Effector memory CD8-positive, alpha-beta T cell (primary cell): ENCODE measurements at places on chromosomes 5 and 9.

- no peak for DNase-seq
Observed at GRCh38 chr9:134968011-134968822, 50.5 kb upstream of the FCN1 start.

- peak; percentile 50 for DNase-seq
Observed at GRCh38 chr9:33158843-33159776, 8.0 kb downstream of the B4GALT1 start.

GRCh38 chr9:18614116-18614515 lies 140.2 kb downstream of the ADAMTSL1 start:
- DNase-seq, result no peak

DNA sequence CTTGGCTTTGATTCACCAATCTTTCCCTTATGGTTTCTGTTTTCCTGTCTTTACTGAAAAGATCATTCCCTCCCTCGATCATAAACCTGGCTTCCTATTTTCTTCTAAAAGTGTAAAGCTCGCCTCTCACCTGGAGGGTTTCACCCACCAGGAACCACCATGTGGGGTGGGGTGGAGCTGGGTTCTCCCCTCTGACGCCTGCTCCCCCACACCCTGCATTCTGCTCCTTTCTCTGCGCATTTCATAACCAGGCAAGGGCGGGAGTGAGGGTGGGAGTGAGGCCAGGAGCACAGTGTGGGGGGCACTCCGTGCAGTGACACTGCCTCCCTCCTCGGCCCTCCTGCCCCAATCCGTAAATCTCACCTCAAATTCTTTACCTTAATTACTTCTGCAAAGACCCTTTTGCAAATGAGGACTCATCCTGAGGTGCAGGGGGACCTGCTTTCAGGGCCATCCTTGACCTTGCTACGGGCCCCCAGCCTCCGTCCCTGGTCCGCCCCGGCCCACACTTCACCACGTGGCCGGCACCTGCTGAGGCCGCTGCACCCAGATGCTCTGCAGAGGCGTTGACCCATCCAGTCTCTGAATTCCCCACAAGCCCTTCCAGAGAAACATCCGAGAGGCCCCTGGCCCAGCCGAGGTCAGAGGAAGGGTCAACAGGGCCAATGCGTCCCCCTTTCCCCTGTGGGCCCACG lies 59.3 kb downstream of the KCNT1 start:
- no peak for DNase-seq

DNA sequence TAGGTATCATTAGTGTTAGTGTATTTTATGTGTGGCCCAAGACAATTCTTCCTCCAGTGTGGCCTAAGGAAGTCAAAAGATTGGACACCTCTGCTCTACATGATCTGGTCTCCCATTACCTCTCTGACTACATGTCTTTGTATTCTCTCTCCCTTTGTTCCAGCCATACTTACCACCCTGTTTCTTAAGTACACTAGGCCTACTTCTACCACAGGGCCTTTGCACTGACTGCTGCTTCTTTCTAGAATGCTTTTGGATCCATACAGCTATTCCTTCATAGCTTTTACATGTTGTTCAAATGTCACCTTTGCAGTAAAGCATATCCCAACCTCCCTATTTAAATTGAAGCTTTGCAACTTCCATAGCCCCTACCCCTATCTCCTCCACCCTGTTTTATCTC lies 5.4 kb downstream of the XRCC4 start:
- no peak for DNase-seq

DNA sequence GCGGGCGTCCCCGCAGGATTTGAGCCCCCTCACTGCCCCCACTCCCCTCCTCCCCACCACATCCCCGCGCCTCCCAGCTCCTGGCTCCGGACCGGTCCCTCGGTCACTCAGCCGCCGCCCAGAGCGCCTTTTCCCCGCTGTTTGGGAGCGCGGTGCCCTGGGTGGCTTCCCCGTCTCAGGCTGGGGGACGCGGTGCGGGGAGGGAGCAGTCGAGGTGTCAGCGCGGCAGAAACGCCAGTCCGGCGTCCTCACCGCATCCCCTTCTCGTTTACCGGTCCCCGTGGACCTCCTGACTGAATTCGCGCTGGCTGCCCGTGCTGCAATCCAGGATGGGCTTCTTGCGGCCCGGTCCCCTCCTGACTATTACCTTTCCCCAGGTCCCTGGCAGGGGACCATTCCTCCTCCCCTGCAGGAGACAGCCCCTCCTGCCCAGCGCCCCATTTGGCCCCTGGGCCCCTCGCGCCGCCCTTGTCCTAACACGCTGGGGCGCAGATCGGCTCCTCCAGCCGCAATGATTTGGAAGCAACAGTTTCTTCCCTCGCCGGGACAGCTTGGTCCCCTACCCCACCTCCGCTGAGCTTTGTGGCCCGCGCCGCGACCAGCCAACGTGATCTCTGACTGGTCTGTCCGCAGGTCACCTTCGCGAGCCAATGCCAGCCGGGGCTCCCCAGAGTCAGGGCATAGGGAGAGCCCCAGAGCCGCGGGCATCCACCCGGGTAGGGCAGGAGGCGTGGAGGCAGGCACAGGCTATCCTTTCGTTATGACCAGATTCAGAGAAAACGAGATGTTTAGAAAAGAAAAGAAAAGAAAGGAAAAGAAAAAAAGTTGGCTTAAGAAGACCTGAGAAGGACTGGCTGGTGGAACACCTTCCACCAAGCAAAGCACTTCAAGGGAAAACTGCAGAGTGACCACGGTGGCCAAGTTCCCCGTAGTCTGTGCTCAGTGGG lies 1.2 kb downstream of the ANKRD33B start:
- no peak for DNase-seq

- no peak for DNase-seq
Observed at GRCh38 chr5:22079566-22079965, 773.6 kb downstream of the CDH12 start.

DNA sequence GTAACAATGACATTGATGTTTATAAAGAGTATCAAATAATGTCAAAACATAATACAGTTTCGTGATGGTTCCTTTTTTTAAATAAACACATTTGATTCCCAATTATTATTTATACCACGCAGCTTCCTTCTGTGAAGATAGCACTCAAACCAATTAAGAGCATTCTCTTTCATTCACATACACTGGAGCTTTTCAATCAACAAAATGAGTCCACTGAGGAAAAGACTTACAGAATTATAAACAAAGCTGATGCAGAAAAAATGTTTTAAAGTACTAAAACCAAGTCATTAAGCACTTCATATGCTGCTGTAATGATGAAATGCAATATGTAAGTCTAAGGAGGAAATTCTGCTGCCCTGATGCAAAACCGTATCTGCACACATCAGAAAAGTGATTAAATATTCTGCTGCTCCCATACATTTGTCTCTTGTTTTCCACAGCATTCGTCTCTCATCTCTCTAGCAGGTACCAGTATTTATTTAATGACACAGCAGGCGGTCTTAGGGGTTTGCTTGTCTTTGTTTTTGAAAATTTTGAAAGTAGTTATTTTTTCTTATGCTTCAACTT lies 147.1 kb downstream of the CDH10 start:
- no peak for DNase-seq

GRCh38 chr5:181234455-181235306 lies 9.0 kb downstream of the RACK1 start:
- DNase-seq, result no peak

DNA sequence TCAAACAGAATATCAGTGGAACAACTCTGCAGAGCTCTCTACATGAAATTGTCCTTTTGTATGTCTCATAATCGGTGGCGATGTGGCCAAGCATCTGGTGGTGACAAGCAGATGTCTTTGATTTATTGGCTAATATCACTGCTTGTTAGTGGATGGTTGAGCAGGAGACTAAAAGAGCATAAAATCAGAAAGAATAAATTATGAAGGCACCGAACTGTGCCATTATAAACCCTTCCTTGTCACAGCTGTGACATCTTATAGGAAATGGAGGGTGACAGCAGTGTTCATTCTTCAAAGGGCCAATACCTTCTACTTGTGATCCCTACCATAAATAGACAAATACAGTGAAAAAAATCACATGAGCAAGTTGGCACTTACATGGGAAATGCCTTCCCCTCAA lies 1404.3 kb downstream of the MAT2B start:
- no peak for DNase-seq

- DNase-seq, result no peak
Observed at GRCh38 chr9:29588361-29588760, 2015.1 kb upstream of the C9orf72 start.

DNA sequence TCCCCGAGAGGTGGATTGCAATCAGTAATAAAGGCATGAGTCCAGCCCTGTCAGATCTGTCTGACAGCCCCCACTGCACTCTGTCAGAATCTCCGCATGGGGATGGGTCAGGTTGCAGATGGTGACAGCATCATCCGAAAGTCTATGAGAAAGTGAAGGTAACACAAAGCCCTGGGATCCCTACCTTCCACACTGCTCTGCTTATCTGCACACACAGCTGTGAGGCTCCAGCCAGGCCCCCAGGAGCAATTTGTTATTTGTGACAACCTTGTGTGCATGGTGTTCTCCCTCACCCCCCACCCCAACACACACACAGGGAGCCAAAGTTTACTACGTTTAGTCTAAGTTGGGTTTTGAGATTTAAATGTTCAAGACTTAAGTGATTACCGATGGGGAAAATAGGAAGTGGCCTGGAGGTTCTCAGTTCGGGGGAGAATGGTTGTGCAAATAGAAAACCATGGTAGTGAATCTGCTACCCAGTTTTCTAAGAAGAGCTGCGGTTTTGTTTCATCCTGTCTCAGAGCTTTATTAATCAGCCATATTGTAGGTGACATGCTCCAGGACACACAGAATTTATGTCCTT lies 92.7 kb downstream of the SV2C start:
- DNase-seq, result no peak

GRCh38 chr5:52740007-52740406 lies 47.7 kb upstream of the ITGA1 start:
- no peak for DNase-seq
